NCI-H69 (cell line): ENCODE measurements at places on chromosomes 13 and 19.

- no peak for DNase-seq
These were observed 680.4 kb upstream of the SPRY2 start for GRCh38 chr13:81021284-81021840.

GRCh38 chr13:92963029-92963428, 263.6 kb upstream of the GPC6 start:
- DNase-seq: peak; percentile 21

DNA sequence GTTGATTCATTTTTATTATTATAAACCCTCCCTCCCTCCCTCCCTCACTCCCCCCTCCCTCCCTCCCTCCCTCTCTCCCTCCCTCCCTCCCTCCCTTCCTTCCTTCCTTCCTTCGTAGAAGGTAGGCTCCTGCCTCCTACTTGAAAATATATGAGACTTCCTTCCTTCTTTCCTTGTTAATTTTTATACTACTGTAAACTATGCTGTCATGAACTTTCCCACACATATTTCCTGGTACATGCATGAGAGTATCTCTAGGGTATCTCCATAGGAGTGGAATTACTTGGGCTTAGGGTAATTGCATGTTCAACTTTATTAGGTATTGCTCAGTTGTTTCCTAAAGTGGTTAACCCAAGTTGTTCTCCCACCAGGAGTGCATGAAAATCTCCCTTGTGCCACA, 330.6 kb downstream of the KCNRG start:
- no peak for DNase-seq

GRCh38 chr13:69720278-69720983, 387.2 kb upstream of the ATXN8OS start:
- DNase-seq: no peak

- DNase-seq: no peak
These were observed at the start of gene ZNF285 for GRCh38 chr19:44401139-44402115. Gene ZNF285, minus strand, starts transcription at chr19:44401608. Its CDS starts 4,395 bp downstream, at chr19:44397213.

GRCh38 chr13:102145750-102146149, 256.1 kb downstream of the FGF14 start:
- DNase-seq: no peak

- no peak for DNase-seq
These were observed 8.1 kb downstream of the KRI1 start for GRCh38 chr19:10557603-10558197.

DNA sequence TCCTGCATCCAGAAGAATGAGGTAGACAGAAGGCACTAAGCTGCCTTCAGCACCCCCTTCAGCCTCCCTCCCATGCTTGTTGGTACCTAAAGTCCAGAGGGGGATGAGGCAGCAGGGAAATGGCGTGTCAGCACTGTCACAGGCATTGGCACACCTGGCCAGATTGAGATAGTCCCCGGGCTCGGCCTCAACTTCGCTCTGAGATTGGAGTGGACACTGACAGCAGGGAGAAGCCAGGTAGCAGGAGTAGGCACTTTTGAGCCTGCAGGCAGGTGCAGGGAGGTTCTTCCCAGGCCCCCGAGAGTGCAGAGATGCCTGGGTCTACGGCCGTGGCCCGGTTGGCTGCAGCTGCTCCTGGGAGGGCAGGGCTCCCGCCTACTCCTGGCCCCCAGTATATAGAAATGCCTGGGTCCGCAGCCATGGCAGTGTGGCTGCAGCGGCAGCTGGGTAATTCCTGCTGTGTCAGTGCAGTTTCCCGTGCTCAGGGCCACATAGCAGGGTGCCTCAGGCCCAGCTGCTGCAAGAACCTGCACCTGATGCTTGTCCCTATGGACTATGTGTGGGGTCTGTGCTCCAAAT, 160.3 kb downstream of the SLITRK6 start:
- DNase-seq: peak; percentile 67

- DNase-seq: peak; percentile 84
These were observed 2.0 kb upstream of the GATAD2A start for GRCh38 chr19:19403373-19403901.

- peak; percentile 86 for DNase-seq
These were observed 468.9 kb downstream of the KLF12 start for GRCh38 chr13:73665261-73665660.

DNA sequence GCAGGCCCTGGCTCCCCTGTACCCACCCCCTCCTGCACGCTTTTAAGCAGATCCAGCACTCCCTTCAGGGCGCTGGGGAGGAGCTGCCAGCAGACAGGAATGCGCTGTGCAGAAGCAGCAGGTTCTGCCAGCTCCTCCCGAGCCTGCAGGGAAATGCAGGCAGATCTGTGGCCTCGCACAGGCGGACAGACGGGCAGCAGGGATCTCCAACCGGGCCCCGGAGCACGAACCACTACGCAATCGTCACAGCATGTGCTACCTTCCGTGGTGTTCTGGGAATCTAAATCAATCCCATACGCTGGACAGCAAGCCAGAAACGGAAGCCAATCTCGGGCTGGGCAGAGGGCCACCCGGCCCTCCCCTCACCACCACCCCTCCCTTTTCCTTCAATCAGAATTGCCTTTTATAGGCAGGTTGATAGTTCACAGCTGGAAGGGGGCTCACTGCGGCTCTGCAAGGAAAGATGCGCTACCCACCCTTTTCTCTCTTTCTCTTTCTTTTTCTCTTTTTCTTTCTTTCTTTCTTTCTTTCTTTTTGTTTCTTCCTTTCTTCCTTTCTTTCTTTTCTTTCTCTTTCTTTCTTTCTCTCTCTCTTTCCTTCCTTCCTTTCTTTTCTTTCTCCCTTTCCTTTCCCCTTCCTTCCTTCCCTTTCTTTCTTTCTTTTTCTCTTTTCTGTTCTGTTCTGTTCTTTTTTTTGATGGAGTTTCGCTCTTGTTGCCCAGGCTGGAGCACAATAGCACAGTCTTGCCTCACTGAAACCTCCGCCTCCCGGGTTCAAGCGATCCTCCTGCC, 99.9 kb downstream of the GNG7 start:
- DNase-seq: peak; percentile 54
